NCI-H1436 treated with DMSO at 0.1 percent for 48 hours (cell line): ENCODE measurements at places on chromosomes 13 and 19.

DNA sequence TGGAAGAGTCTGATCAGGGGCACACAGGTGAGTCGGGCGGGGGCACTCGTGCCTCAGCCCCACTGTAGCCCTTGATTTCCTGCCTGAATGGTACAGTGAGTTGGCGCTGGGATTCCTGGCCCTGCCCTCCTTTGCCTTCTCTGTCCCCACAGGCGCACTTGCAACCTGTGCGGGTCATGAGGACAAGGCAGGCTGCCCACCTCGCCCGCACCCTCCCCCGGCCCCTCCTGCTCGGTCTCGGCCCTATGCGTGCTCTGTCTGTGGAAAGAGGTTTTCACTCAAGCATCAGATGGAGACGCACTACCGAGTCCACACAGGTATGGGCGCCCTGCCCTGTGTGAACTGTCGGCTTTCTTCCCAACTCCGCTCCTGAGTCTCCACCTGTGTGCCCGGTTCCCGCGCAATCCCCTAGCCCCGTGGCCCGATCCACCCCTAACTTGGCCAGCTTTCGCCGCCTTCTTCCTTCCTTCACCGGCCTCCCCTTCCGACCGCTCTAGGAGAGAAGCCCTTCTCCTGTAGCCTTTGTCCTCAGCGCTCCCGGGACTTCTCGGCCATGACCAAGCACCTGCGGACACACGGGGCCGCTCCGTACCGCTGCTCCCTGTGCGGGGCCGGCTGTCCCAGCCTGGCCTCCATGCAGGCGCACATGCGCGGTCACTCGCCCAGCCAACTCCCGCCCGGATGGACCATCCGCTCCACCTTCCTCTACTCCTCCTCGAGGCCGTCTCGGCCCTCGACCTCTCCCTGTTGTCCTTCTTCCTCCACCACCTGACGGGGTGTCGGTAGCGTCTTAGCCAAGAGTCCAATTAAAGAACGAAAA, 1.6 kb upstream of the KMT2B start:
- DNase-seq = no peak

- DNase-seq = no peak
Observed at GRCh38 chr19:46132508-46133100, 8.1 kb upstream of the IGFL3 start.

DNA sequence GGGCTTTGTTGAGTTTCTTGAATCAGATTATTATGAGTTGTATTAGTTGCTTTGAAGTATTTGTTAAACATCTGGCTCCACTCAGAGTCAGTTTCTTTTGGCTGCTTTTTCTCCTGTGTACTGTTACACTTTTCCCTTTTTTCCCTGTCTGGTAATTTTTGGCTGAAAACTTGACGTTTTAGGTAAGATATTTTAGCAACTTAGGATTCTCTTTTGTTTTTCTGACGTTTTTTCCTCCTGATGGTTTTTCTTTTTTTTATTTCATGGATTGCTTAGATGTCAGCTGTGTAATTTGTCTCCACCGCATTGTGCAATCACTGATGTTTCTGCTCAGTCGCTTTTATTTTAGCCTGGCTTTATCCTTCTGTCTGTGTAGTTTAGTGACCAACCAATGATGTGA, 20.7 kb downstream of the RFC3 start:
- no peak for DNase-seq

DNA sequence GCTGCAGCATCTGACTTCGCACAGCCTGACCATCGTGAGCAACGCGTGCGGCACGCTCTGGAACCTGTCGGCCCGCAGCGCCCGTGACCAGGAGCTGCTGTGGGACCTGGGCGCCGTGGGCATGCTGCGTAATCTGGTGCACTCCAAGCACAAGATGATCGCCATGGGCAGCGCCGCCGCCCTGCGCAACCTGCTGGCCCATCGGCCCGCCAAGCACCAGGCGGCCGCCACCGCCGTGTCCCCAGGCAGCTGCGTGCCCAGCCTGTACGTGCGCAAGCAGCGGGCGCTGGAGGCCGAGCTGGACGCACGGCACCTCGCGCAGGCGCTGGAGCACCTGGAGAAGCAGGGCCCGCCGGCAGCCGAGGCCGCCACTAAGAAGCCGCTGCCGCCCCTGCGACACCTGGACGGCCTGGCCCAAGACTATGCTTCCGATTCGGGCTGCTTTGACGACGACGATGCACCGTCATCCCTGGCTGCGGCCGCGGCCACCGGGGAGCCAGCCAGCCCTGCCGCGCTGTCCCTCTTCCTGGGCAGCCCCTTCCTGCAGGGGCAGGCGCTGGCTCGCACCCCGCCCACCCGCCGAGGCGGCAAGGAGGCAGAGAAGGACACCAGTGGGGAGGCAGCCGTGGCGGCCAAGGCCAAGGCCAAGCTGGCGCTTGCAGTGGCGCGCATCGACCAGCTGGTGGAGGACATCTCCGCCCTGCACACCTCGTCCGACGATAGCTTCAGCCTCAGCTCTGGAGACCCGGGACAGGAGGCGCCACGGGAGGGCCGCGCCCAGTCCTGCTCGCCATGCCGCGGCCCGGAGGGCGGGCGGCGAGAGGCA, 13.6 kb downstream of the C19orf25 start:
- no peak for DNase-seq

GRCh38 chr19:4851551-4852290, 15.7 kb downstream of the PLIN3 start:
- DNase-seq = no peak

- DNase-seq = no peak
Observed at GRCh38 chr19:1849886-1850398, 1.7 kb upstream of the REXO1 start.

GRCh38 chr19:13396250-13397080, 109.8 kb downstream of the CACNA1A start:
- no peak for DNase-seq

DNA sequence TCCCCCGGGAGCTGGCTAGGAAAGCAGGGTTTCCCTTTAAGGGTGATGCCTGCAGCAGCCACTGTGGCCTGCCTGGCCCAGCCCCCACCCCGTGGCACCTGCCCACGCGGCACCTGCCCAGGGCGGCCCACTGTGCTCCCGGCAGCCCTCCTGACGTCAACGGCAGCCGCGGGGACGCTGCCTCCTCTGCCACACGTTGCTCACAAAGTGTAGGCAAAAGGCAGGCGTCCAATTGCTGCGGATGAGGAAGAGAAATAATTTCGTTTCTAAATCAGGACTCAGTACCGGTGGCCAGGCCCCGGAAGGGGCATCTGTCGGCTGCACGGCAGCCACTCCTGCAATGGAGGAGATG, 122.3 kb downstream of the URI1 start:
- DNase-seq = no peak

- no peak for DNase-seq
Observed at GRCh38 chr13:60282186-60282585, 114.8 kb upstream of the TDRD3 start.

DNA sequence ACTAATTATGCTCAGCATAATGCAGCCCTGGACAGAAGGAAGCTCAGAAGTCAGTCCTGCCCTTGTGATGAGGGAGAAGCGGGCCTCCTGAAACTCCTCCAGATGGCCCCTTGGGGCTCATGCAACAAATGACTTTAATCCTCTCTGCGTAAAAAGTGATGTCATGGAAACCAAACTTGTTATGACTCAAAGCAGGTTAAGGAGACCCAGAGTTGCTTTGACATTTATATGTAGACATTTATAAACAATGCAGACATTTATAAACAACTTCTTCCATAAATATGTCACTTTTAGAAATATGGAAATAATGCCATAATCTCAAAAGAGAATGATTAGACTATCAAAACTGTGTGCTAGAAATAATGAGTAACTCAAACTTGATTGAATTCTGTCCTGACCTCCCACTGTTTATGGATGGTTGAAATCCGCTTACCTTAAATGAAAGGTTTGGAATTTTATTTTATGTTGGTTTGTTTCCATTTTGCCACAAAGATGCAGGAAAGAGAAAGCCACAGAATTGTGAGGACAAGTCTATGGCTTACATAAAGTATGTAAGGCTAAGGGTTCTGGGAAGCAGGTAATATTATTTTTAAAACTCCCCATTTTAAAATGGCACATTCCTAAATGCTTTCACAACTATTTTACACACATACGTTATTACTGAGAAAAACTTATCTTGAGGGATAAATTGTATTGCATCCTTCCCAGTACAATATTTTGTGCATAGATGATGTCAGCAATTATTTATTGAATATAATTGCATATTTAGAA, 73.7 kb downstream of the CYSLTR2 start:
- DNase-seq = no peak

GRCh38 chr19:50638600-50638999, 1.1 kb downstream of the SYT3 start:
- no peak for DNase-seq
